ENCODE measurements at places on chromosomes 3 and 15.

- no peak for DNase-seq
Measured at GRCh38 chr3:126854666-126855065, 128.2 kb upstream of the PLXNA1 start.

DNA sequence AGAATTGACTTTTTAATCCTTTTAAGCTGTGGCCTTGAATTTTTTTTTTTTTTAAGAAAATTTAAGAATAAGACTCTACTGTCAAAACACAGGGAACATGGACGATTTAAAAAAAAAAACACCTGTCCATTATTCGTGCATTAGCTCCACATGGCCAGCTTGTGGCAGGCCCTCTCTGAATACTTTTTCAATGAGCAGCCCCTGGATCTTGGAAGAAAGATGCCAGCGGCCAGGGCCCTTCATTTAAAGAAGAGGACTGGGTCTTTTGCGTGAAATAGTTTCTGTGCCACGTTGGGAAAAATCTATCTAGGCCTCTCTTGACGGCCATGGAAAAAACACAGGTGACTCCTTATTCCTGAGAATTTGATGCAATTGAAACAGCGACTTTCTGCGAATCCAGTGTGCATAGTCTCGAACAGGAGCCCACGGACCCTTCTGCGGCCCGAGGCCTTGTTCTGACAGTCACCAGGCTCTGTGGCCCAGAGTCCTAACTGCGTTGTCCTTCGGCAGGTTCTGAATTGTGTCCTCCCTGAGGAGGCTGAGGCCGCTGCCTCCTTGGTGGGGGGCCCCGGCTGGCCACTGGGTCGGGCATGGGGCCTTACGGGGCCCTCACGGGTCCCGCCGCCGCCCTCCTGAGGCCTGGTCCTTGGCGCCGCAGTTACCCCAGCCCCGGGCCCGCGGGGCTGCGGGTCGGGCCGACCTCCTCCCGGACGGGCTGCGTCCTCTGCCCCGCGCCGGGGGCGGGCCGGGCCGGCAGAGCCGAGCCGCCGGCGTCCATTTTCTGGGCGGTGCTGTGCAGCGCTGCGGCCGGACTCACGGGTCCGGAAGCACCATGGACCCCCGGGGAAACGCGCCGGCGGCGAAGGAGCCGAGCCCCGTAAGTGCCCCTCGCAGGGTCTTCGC, 33.5 kb downstream of the ZBTB38 start:
- no peak for DNase-seq

DNA sequence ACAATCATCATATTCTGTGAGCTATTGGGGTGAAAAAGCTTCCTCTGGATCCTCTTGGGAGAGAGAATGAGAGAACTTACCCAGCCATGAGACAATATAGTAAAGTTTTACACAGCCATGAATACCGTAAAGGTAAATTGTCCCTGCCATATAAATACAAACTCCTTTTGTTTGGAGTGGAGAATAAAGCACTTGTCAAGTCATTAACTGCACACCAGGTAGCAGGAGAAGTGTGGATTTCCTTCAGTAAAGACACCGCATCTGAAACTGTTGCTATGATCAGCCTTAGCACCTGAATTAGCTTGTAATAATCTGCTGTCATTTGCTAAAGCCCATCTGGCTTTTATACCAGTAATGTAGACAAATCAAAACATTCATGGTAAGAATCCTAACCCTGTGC, 336.6 kb upstream of the SLCO3A1 start:
- DNase-seq: no peak

DNA sequence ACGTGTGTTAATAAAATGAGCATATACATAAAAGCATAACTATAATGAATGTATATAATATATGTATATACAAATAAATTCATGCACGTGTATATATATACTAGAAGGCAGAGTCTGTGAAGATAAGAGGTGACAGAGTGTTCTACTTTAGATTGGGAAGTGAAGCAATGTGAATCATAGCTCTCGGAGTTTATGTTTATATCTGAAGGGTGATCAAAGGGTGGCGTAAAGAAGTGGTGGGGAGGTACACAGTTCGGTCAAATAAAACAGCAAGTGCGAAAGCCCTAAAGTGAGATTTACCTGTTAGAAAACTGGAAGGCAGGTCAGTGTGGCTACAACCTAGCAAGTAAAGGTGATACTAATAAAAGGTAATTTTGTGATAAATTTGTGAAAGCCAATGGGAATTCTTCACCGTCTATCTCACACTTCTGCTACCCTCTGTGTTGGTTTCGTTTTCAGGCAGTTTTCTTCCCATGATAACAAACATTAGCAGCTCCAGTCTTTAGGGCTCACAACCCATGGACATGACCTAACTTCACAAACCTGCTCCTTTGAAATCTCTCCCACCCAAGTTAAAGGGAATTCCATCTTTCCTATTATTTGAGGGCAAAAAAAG, 46.7 kb upstream of the BCHE start:
- DNase-seq: no peak

- no peak for DNase-seq
Measured at GRCh38 chr3:148042663-148043445, 633.7 kb downstream of the ZIC1 start.

- DNase-seq: no peak
Measured at GRCh38 chr3:120614765-120615164, 18.6 kb downstream of the NDUFB4 start.

GRCh38 chr3:162534431-162534830, 1037.8 kb downstream of the OTOL1 start:
- DNase-seq: no peak

DNA sequence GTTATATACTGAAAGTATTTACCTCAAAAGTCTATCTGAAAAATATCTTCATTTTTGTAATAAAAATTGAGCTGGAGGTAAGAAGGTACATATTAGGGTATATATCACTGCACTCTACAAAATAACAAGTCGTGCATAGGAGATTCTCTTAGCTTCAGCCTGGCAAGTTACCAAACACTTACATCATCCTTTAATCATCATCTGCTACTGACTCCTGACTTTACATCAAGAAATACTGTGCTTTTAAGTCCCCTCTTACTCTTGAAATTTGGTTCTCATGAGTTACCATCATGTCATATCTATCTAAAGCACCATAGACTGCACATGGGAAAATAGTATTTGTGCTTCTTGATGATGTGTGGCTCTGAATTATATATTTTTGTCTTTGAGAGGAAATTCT, 50.8 kb downstream of the LYSMD4 start:
- DNase-seq: no peak

- DNase-seq: no peak
Measured at GRCh38 chr3:144770281-144770680, 798.7 kb downstream of the DIPK2A start.

- DNase-seq: no peak
Measured at GRCh38 chr3:58754074-58754473, 87.5 kb upstream of the FAM3D start.

GRCh38 chr15:62498278-62498677, 333.2 kb upstream of the C2CD4B start:
- no peak for DNase-seq

DNA sequence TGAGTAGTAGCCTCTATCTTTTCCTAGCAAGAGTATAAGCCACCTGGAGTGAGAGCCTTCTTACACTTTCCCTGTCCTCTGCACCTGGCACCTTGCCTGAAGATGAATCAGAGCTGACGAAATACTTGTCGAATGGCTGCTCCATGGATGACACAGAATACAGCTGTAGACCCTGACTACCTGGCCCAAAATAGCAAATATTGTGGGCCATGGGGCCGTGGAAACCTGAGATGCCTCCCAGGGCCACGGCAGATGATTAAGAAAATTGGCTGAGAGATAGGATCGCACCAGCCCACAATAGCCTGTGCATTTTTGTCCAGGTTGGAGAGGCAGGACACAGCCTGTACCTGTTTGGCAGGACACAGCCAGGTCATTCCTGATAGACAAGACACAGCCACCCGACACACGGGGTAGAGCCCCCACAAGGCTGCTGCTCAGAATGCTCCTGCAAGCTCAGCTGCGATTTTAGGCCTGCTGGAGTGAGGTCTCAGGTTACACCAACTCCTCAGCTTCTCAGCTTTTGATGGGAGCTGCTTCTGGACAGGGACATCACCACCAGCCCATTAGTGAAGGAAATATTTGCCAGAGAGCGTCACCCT, 22.9 kb upstream of the TPM1 start:
- no peak for DNase-seq

DNA sequence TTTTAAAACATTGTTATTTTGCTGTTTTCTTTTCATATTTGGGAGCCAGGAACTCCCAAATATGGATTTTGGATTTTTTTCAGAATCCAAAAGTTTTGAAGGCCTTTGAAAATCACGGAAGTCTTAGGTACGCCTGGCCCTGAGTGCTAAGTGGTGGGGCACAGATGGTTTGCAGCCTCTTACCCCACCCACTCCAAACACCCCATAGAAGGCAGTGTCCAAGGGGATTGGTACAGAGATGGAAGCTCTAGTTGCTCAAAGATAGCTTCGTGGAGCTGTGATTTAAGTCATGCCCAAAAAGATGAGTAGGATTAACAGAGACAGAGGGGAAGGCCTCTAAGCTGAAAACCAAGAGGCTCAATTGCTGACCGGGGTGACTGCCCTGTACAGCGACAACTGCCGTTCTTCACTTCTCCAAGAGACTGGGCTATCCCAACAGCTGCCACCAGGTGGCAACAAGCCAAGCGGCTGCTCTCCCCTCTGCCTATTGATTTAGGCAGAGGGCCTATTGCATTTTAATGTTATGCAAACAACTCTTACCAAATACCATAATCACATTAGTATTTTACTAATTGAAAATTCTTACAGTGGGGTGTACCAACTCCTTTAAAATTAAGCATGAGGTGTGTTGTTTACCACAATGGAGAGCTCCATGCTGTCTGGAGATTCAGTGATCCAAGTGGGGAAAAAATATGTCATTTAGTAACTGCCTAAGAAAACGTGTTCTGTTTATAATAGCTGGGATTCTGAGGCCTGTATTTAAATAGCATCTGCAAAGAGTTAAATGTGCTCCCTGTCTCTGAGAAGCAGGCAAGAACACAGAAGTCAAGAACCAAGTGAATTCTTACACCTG, 64.0 kb upstream of the C15orf61 start:
- peak; percentile 14 for DNase-seq

- DNase-seq: no peak
Measured at GRCh38 chr15:67147396-67147949, 82.1 kb downstream of the SMAD3 start.

DNA sequence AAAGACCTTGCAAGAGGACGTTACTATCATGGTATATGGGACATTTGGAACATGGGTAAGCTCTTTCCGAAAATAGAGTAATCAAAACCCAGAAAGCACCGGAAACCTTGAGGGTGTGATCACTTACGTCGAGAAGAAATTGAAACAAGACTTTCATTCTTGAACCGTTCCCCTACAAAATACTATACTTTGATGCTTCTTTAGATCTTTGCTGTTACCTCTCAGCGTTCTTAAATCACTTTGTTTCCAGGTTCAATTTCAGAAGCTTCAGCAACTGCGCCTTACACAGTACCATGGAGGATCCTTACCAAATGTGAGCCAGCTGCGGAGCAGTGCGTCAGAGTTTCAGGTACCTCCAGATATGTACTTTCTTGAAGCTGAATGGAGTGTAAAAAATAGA, 10.1 kb downstream of the CRTC3 start:
- no peak for DNase-seq

- no peak for DNase-seq
Measured at GRCh38 chr15:58551764-58552504, 120.1 kb downstream of the LIPC start.

- DNase-seq: no peak
Measured at GRCh38 chr3:116084999-116085791, 360.1 kb downstream of the LSAMP start.

DNA sequence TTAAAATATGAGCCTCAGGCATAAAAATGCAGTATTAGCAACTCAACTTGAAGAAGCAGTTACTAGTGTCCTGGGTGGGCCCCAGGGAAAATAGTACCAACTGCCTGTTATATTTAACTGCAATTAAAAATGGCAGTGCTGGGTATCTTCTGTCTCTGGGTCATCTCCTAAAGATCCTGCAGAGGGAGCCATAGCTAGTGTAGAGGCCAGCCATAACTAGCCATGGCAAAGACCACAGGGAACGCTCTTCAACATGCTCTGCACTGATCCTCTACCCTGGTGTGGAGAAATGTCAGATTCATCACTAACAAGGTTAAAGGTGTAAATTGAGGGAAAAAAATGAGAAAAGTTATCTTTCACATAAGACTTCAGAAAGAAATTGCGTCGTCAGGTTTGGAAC, 181.3 kb downstream of the SNRPN start:
- DNase-seq: no peak

DNA sequence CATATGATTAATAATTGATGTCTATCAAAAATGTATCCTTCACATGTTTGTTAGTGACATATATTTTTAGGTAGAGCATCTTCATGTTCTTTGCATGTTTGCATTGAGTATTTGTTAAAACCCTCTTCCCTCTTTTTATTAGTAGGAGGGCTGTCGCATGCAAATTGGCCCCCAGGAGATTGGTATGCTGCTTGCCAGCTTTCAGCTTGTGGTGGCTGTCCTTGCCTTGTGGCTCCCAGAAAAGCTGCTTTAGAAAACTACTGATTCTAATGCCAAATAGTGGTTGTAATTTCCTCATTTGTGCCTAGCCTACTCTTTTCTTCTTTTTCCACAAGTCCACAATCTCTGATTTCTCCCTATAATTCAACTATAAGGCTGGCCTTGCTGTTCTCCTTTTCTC, 886.8 kb downstream of the VGLL3 start:
- DNase-seq: no peak

GRCh38 chr3:105878061-105878460, 9.2 kb upstream of the CBLB start:
- DNase-seq: no peak

DNA sequence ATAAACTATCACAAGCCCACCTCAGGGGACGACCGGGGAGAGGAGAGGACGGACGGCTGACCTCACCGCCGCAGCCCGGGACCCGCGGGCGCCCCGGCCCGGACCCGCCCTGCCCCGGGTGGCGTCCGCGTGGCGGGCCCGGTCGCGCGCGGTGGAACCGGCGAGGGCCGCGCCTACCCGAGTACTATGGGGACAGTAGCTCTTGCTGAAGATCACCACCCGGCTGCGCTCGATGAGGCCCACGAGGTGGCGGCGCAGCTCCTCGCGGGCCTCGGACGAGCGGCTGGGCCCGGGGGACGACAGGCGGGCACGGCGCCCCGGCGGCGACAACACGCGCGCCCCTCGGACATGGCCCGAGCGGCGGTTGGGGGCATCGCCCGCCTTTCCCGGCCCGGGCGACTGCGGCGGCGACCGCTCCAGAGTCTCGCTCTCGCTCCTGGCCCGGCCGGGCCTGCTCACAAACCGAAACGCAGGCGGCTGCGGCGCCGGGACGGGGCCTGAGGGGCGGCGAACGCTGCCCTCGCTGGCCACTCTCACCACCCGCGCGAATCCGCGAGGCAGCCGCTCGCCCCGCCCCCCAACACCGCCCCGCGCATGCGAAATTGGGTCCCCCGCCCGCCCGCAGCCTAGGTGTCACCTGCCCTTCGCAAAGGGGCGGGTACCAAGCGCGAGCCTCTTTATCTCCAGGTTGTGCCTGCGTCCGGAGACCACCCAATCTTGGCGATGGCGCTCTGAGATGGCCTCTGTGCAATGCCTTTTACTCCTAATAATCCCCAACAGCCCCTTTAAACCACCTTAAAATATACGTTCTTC, at the start of gene TXNRD3:
Gene TXNRD3, minus strand, starts transcription at position 554 of the 813 bp plus-strand sequence.
- DNase-seq: peak; percentile 71

- no peak for DNase-seq
Measured at GRCh38 chr3:23648326-23648995, 157.3 kb upstream of the UBE2E1 start.

GRCh38 chr3:183437061-183437460, 8.6 kb upstream of the MCF2L2 start:
- no peak for DNase-seq

Measured in nucleus accumbens (tissue), 56 donors.